ENCODE measurements at places on chromosomes 7 and 10. TPM values are rescaled to one million over a fixed set of nuclear protein-coding genes. Genes with fewer than 3 reads are reported as not detected.

The FEZF1 gene
- total RNA-seq = not detected

DNA sequence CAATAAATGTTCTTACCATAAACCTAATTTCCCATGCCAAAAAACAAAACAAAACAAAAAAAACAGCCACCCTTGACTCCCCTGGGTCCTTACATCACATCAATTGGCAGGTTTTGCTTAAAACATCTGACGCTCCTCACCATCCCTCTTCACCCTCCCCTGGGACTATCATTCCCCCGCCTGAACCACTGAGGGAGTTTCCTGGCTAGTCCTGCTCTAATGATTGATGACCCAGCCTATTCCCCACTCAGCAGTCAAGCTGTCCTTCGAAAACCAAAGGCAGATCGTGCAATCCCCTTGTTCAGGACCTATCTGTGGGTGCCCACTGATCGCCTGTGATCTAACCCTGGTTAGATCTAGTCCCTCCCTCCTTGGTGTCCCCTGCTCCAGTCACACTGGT, 11.2 kb upstream of the FRMPD2 start:
- no peaks in the 10 kb centered on the region for H3K36me3 ChIP-seq
- no peak for DNase-seq
- H3K4me1 ChIP-seq = peaks cover 18% of the 10 kb centered on the region
- H3K27me3 ChIP-seq = peaks cover 4% of the 10 kb centered on the region
- no peak overlapping the region for H3K4me3 ChIP-seq
- H3K27ac ChIP-seq = no peak overlapping the region

- H3K27ac ChIP-seq = peak overlapping the region; percentile 85
- no peak for DNase-seq
- no peaks in the 10 kb centered on the region for H3K36me3 ChIP-seq
- H3K4me1 ChIP-seq = peaks cover 18% of the 10 kb centered on the region
These were observed 109.9 kb upstream of the EFCAB10 start for GRCh38 chr7:105691082-105691679.

DNA sequence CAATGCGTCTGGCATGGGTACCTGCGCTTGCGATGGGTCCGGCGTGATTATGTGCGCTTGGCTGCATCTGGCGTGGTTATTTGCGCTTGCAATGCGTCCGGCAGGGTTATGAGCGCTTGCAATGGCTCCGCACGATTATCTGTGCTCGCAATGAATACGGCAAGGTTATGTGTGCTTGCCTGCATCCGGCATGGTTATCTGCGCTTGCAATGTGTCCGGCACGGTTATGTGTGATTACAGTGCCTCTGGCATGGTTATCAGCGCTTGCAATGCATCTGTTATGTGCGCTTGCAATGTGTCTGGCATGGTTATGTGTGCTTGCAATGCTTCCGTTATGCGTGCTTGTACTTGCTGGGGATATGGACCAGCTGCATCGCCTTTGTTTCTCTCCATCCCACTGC, 37.7 kb downstream of the RBAK start:
- H3K27ac ChIP-seq = no peak overlapping the region
- H3K36me3 ChIP-seq = no peaks in the 10 kb centered on the region
- peaks cover 4% of the 10 kb centered on the region for H3K4me1 ChIP-seq

DNA sequence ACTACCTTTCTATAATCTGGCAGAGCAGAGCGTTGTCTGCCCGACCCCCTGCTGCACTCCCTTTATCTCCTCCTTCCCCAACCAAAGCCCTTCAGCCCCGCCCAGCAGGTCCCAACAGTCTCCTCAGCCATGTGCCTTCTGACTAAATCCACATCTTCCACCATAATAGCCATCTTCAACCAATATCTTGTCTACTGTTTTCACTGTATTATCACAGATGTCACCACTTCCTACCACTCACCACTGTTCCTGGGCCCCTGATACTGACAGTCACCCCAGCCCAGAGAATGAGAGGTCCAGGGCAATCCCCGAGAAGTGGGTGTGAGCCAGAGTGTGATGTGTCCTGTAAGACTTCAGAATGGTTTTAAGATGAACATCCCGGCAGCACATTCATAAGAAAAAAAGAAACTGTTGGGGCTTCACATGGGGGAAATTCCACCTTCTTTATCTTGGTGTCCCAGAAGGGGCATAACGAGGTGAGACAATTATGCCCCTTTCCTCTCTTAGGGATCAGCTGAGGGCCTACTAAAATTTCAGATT, 25.3 kb downstream of the CCDC6 start:
- no peak overlapping the region for H3K4me3 ChIP-seq
- no peak overlapping the region for H3K27ac ChIP-seq
- H3K36me3 ChIP-seq = no peaks in the 10 kb centered on the region
- no peak for DNase-seq
- peaks cover 33% of the 10 kb centered on the region for H3K4me1 ChIP-seq
- no peaks in the 10 kb centered on the region for H3K27me3 ChIP-seq

DNA sequence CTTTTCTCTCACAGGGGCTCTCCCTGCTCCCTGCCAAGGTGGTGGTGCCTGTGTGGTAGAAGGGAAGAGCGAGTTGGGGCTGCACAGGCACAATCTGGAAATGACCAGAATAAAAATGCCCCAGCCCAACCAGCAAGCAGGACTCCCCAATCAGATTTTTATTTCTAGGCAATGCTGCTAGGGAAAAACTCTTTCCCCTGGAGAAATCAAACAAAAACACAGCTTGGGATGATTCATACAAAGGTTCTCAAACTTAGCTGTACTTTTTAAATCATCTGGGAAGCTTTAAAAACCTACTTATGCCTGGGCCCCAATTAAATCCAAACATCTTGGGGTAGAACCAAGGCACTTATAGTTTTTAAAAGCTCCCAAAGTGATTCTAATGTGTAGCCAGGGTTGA, 243.2 kb downstream of the HTR7 start:
- no peak overlapping the region for H3K4me3 ChIP-seq
- DNase-seq = no peak
- no peaks in the 10 kb centered on the region for H3K4me1 ChIP-seq
- H3K36me3 ChIP-seq = no peaks in the 10 kb centered on the region

Measured in left ventricle myocardium inferior (tissue), 1 donor.